Esophagus squamous epithelium (tissue), 5 donors: ENCODE measurements at places on chromosomes 2 and 18. TPM values are rescaled to one million over a fixed set of nuclear protein-coding genes. Genes with fewer than 3 reads are reported as not detected.

GRCh38 chr2:234249873-234250272 lies 199.4 kb downstream of the SPP2 start:
- DNase-seq: no peak

GRCh38 chr2:170465241-170465640 lies 249.9 kb upstream of the SP5 start:
- DNase-seq: no peak

DNA sequence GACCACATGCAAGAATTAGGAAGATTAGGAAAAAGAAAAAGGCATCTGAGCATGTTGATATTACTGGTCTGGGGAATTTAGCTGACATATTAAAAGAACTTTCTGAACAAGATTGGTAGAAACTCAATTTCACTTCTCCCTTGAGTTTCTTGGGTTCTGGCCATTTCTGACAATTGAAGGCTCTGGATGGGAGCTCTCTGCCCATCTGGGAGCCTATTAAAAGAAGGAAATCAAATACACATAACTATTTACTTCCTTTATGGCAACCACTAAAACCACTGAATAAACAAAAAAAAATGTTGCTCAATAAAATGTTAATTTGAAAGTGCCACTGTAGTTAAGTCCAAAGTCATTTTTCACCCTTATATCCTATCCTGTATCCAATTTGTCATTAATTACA lies 216.8 kb upstream of the HNMT start:
- DNase-seq: no peak

Gene RFX8
- not detected for total RNA-seq

Gene SKA1
- 6.0 TPM for total RNA-seq

DNA sequence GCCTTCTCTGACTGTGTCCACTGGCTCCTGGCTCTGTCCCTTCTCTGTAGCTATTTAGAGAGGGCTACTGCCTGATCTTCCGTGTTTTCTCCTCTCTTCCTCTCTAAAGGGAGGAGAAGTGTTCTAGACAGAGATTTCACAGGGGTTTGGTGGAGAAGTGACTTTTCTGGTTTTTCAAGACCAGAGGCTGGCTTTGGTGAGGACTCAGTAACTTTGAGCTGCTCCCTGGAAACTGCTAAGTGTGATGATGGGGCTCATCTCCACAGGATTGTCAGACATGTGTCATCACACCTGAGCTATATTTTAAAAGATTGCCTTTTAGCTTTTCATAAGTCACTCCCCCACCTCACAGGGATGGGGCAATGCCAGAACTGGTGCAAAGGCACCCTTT lies 6.2 kb downstream of the MAL start:
- DNase-seq: no peak

Gene HES6
- total RNA-seq: 4.1 TPM

- no peak for DNase-seq
Observed at GRCh38 chr2:9264301-9264700, 57.7 kb downstream of the ASAP2 start.

DNA sequence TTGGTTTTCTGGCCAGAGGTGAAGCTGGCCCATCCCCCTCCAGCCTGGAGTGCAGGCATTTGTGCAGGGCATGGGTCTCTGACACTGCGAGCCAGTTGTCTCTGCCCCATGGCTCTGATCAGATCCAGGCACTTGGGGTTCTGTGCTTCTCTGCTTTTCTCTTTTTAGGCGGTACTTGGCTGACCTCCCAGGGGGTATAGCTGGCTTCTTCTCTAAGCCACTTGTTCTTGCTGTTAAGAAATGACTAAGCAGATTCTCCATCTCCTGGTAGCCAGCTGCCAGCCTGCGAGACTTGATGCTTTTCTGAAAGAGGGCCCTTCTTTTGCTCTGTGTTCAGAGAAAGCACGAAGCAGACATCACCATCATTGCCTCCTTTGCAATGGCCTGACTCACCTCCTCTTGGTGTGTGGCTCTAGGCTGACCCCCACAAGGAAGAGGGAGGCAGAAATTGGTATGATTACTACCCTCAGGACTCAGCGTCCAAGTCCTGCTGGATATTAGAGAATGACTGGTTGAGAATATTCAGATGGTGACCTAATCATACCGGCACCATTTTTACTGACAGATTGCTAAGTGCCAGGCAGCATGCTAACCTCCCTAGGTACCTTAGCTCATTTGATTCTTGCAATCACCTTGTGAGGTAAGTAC lies 32.7 kb downstream of the TNP1 start:
- no peak for DNase-seq

DNA sequence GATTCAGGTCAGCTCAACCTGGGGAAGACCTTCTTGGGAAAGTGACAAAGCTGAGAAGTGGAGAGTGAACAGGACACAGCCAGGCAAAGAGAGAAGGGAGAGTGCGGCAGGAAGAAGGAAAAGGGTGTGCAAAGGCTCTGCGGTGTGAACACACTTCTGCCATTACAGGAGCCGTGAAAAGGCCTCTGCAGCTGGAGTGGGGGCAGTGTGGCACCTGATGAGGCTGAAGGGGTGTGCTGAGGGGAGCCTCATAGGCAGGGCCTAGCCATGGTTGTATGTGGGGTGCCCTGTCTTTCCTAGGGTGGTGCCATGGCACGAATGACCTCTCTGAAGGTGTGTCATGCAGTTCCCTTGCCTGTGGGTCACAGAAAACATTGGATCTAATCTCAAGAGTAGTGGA lies 347.6 kb downstream of the CYRIA start:
- DNase-seq: no peak

Gene MTHFD2
- 43.3 TPM for total RNA-seq

Gene GRB14
- 2.5 TPM for total RNA-seq

Gene RAPGEF4
- 11.1 TPM for total RNA-seq

DNA sequence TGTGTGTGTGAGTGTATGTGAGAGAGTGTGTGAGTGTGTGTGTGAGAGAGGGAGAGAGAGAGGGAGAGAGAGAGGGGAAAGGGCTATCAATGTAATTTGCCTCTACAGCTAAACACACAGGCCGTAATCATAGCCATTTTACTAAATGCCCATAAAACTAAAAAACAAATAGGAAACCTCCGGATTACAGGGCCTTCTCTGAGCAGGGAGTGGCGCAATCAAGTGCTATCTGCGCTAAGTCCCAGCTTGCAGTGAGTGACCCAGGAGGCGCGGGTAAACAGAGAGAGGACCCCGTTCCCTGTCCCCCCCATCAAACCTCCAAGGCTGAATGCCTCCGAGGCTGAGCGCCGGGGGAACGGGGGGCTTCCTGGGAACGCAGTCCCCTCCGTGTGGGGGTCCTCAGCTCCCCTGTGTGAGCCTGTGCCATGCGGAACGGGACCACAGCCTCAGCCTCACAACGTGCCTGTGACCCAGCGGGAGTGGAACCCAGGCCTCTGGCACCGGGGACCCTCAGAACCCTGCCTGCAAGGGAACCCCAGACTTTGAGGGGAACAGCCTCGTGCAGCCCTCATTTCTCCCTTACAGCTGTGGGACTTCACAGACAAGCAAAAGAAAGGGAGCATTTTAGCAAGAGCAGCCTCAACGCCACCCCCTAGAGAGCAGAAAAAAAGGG lies 54.7 kb upstream of the ID2 start:
- DNase-seq: no peak

DNA sequence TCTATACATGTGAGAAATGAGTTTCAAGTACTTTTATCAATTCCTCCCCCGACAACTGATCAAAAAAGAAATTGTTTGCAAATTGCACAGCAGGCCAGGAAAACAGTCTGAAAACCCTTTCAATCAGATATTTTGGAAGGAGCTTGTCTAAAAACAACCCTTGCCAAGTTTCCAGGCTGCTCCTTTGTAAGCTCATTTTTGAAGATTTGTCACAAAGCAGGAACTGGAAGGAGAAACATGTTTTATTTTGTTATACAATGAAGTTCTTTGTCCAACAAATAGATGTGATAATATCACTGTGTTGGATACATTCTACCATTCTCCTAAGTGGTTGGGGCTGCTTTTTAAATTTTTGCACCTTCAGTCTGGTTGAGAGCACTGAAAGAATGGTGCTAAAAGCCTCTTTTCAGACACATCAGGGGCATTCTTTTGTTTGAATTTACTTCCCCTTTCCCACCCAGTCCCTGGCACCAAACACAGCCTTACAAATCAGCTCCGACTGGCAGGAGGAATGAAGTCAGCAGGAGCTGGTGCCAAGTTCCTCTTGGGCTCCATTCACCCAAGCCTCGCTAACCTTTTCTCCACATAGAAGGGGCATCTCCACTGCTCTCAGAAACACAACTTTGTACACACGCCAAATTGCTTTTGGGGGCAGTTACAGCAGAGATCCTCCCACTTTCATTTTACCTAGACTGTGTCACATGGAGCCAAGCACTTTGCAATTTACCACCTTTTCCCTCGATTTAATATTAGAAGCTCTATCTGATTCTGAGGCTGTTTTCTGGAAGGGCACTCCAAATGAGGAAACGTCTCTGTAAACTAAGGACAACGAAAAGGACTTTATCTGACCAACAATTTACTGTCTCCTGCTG lies 88.0 kb downstream of the C1D start:
- no peak for DNase-seq

Gene SERPINB7
- total RNA-seq: 1.1 TPM

DNA sequence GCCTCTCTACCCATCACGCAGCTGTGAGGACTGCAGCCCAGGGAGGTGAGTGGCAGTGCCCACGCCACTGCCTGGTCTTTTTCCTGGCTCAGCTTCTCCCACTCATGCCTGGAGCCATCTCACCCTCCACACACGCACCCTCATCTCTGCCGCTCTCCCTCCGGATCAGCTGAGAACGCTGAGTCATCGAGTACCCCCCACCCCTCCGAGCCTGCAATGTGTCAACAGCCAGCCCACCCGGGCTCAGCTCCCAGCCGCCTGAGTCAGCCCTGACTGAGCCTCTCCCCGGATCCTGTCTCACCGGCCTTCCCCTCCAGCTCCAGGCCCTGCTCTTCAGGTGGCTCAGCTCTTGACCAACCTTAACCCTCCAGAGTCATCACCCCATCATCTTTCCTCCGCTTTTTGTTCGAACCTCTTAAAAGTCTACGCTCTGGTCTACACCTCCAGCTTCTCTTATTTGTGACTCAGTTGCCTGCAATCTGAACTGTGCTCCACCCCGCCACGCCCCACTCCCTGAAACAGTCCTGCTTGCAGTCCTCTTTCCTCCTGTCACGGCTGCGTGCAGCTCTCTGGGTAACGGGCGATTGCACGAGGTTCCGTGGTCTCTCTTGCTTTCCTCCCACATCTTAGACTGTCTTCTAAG lies 94.4 kb upstream of the ASAP2 start:
- no peak for DNase-seq

- DNase-seq: no peak
Observed at GRCh38 chr18:79954791-79955190, 3.3 kb upstream of the SLC66A2 start.

- no peak for DNase-seq
Observed at GRCh38 chr2:9763356-9764152, 79.7 kb upstream of the TAF1B start.

DNA sequence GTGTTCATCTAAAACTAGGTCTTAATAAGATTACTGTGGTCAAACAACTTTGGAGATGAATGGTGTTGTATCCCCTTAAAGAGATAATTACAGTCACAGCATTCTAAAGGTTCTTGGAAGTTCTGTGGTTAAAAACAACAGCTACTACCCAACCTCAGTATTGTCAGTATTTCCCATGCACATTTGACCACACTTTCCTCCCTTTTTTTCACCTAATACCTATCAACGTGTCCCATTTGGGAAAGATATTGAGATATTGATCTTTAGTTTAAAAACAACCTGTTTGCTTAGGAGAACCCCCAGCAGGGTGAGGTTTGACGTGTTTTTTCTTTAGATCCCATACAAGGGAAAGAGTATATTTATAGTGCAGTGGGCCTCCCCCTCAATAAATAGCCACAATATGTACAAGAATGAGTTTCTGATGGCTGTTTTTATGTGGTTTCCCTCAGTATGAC lies 65.6 kb downstream of the WDR7 start:
- no peak for DNase-seq

- no peak for DNase-seq
Observed at GRCh38 chr2:63792530-63792929, 49.2 kb upstream of the UGP2 start.

DNA sequence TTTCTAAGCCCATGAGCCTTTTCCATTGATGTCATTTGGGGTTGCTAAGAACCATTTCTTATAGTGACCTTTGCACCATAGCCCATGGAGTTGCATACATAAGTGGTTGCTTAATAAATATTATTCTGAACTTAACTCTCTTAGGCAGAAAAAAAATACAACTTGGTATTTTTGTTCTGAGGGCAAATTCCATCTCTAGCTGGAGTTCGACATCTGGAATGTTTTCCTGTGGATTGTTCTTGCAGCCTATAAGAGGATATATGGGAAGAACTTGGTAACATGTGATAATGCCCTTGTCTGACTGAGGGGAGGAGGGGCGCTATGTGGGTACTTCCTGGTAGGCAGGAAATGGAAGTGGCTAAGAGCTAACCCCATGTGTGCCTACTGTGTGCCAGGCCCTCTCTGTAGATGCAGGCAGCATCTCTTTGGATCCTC lies 20.7 kb downstream of the IGFBP2 start:
- no peak for DNase-seq

DNA sequence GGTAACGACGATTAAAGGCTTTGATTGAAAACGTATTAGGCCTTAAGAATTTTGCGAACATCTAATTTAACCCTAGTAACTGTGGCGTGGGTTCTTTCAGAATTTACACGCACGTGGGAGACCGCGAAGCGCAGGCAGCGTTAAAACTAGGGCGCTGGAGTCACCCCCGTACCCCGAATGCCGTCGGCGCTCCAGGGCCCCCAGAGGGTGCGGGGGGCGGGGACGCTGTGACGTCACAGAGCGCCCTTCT lies 673 bp upstream of the SMCHD1 start:
- no peak for DNase-seq

Gene AOX1
- total RNA-seq: 4.7 TPM

Gene CABYR
- 0.26 TPM for total RNA-seq
